ENCODE measurements at places on chromosomes 4 and X. TPM values are rescaled to one million over a fixed set of nuclear protein-coding genes. Genes with fewer than 3 reads are reported as not detected.

Gene MAGEC3
- total RNA-seq: not detected

Gene PCYT1B
- total RNA-seq: 0.60 TPM

Gene TRIM75
- not detected for total RNA-seq

Gene AMELX
- total RNA-seq: not detected

Gene CFP
- total RNA-seq: 0.21 TPM

Gene DKK2
- total RNA-seq: 0.49 TPM

Gene HERC6
- total RNA-seq: 2.9 TPM

Gene RPA4
- not detected for total RNA-seq

Gene PDE5A
- total RNA-seq: 2.5 TPM

Gene TRIM61
- 1.2 TPM for total RNA-seq

Gene RPGR
- 3.0 TPM for total RNA-seq

Gene AFM
- total RNA-seq: not detected

Gene RELL1
- total RNA-seq: 31.0 TPM

Gene SMIM31
- total RNA-seq: not detected

Gene PRR32
- total RNA-seq: not detected

Gene NXF2B
- not detected for total RNA-seq

Gene PPP1R3F
- total RNA-seq: 6.2 TPM

Gene VEGFC
- 26.8 TPM for total RNA-seq

Gene FAT1
- total RNA-seq: 268 TPM

Gene F8A2
- total RNA-seq: not detected
